NCI-H2081 treated with DMSO at 0.1 percent for 48 hours (cell line): ENCODE measurements at places on chromosomes 16 and 17.

DNA sequence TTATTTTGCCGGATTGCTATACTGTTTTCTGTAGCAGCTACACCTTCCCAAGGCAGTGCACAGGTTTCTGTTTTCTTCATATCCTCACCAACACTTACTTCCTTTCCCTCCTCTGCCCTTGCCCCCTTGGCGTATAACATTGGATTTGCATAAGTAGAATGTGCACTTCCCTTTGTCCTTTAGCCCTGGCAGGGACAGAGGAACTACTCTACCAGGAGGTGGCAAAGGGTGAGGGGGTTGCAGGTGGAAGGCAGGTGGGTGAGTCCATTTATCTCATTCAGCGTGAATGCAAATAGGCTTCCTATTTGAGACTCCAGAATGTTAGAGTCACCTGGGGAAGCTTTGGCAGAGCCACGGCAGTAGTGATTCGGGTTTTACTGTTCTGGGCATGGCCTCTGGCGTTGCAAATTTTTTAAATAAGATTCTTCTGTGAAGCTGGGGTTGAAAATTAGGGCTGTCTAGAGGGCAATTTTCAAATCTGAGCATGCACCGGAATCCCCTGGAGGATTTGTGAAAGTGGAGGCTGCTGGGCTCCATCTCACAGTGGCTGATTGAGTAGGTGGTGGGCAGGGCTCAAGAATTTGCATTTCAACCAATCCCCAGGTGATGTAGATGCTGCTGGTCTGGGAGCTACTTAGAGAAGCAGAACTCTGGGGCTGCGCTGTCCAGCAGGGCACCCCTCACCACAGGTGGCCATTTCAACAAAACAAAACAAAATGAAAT is 84.7 kb downstream of the PLCG2 start:
- no peak for DNase-seq

- no peak for DNase-seq
Measured at GRCh38 chr16:54080524-54081008, 206.0 kb downstream of the IRX3 start.

DNA sequence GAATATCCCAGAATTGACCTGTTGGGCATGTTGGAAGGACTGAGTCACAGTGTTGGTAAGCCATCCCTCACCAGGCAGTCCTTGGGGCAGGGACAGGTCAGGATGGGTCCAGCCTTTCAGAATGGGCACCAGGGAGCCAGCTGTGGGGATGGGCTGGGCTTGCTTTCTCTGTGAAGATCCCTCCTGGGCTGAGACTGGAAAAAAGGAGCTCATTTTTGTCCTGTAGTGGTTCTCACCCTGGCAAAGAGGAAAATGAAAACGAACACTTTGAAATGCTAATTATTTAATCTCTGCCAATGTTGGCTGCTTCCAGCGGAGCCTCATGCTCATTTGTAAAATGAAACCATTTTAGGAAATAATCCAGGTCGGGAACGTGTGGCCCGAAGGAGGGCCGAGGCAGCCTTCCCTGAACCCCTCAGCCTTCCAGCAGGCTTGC is 237.5 kb upstream of the SALL1 start:
- DNase-seq = no peak

DNA sequence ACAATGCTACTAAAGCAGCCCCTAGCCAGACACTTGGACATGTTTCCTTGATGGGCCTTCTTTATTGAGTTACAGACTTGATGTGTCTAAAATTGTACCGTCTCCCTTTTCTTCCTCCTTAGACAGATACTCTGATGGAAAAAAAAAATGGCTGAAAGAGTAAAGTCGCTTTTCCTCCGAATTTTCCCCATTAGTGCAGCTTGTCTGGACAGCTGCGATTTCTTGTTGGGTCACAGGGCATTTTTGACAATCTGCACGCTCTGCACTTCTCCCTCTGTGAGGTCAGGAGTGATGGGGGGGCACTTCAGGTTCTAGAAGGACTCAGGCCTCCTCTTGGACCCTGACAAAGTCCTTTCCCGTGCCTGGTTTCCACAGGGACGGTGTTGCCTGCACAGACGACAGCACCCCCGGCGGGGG is 968 bp upstream of the PRKAR1A start:
- DNase-seq = no peak

GRCh38 chr16:28212532-28212873 is 738 bp upstream of the XPO6 start:
- no peak for DNase-seq

GRCh38 chr17:58577696-58578095 is 63.3 kb upstream of the MTMR4 start:
- DNase-seq = no peak

DNA sequence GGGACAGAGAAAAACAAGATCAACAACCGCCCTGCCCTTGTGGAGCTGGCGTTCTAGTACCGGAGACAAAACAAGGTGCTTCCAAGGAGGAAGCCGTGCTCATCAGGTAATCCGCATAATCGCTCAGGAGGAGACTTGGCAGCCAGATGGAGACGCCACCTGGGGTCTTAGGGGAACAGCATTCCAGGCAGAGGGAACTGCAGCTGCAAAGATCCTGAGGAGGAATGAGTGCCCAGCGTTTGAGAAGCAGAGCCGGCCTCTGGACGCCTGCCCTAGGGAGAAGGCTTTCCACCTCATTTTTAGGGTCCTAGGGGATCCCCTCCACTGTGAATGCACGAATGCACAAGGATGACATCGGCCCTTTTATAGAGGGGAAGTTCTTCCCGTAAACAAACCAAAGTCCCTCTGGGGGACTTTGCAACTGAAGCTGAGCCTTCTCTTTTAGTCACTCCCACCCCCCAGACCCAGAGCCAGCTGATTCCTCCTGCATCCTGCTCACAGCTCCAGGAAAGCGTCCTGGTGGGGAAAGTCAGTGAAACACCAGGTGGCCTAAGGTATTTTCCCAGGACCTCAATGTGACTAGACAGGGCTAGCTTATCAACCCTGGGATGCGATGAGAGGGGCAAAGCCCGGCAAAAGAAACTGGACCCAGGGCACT is 13.2 kb upstream of the MPRIP start:
- no peak for DNase-seq

DNA sequence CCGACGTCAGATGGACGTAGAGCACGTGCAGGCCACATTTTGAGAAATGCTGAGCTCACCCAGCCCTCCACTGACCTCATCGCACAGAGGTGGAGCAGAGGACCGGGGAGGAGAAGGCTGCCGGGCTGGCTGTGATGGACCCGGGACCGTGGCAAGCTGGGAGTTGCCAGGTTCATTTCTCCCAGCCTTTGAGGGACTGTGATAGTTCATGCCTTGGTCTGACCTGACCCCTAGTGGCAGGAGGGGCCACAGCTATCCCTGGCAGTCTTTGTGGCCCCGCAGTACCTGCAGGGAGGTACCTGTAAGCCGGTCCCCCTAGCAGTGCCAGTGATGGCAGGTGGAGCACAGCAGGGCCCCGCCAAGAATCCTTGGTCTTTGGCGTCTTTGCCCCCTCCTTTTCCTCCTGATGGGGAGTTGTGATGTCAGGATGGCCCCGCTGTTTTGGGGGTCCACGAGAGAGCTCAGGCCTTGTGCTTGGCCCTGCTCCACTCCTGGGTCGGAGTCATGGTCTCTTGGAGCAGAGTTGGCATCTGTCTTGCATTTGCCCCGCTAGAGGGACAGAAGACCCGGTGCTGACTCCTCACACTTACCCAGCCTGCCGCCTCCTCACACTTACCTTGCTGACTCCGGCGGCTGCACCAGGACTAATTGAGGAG is 50.4 kb downstream of the OR1D5 start:
- no peak for DNase-seq

DNA sequence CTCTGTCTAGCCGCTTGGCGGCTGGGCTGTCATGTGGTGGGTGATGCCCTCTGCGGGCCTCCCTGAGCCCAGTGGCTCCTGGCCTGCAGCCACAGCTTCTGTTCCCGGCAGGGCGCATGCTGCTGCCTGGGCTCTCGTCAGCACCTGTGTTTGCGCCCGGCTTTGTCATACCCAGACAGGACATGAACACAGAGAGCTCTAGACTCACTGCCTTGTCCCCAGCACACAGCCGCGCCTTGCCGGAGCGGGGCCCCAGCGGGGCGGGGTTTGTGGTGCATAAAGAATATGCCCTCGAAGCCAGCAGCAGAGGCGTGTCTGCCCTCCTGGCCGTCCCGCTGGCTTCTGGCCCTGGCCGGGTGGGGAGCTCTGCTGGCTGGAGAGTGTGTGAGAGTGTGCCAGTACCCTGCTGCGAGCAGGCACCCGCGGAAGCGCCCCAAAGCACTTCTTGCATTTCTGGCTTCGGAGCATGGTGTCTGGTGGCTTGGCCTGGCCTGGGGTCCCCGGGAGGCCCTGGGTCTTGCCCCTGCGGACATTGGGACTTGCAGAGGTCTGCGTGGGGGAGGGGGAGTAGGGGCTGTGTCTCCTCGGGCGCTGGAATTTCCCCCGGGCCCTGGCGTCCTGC is 14.4 kb downstream of the ASPSCR1 start:
- DNase-seq = peak; percentile 73

DNA sequence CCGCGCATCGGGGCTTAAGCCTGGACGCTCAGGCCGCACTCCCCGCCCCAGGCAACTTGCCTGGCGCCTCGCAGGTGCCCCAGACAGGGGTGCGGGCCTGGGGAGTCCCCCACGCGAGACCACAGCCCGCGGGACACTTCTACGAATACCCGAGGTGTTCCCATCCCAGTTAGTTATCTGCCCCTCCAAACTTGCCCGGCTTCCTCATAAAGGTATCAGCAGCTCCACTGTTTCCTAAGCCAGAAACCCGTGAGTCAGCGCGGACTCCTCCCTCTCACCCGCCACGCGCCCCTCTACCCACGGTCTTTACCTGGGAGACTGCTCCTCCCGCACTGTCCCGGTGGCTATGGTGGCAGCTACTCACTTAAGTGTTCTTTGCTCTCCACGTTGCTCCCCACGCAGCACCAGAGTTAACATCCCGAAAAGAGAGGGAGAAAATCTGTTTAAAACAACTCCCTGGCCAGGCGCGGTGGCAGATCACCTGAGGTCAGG is 1.0 kb upstream of the CREBBP start:
- DNase-seq = no peak

DNA sequence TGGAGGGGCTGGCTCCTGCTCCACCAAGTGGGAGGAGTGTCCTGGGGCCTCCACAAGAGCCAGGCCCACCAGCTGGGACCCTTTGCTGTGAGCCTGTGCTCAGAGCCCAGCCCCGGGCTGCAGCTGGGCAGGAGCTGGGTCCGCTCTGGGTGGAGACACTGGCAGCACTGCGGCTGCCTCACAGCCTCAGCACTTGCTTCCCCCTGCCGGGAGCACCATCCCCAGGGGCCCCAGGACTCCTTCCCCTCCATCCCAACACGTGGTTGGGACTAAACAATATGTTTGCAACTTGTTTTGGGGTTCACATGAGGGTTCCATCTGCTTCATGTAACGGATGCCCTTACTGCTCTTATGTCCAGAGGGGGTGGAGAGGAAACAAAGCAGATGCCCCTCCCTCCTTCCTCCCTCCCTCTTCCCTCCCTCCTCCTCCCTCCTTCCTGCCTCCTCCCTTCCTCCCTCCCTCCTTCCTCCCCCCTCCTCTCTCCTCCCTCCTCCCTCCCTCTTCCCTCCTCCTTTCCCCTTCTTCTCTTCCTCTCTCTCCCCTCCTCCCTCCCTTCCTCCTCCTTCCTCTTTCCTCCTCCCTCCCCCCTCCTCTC is 16.3 kb upstream of the CBFA2T3 start:
- no peak for DNase-seq

GRCh38 chr17:33682599-33682998 is 389.5 kb upstream of the ASIC2 start:
- DNase-seq = no peak

GRCh38 chr17:20961586-20961985 is 81.2 kb downstream of the USP22 start:
- no peak for DNase-seq

DNA sequence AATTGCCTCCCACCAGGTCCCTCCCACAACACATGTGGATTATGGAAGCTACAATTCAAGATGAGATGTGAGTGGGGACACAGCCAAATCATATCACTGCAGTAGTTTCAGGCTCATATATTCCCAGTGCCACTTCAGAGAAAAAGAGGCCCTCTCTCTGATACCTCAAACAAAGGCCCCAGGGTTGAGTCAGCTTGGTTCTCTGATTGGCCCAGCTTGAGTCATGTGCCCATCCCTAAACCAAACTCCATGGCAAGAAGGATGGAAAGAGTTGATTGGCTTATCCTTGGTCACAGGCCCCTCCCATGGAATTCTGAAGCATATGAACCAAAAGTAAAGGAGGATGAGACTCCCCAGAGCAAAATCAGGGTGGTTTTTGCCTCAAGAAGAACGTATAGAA is 75.9 kb upstream of the IRX6 start:
- no peak for DNase-seq

DNA sequence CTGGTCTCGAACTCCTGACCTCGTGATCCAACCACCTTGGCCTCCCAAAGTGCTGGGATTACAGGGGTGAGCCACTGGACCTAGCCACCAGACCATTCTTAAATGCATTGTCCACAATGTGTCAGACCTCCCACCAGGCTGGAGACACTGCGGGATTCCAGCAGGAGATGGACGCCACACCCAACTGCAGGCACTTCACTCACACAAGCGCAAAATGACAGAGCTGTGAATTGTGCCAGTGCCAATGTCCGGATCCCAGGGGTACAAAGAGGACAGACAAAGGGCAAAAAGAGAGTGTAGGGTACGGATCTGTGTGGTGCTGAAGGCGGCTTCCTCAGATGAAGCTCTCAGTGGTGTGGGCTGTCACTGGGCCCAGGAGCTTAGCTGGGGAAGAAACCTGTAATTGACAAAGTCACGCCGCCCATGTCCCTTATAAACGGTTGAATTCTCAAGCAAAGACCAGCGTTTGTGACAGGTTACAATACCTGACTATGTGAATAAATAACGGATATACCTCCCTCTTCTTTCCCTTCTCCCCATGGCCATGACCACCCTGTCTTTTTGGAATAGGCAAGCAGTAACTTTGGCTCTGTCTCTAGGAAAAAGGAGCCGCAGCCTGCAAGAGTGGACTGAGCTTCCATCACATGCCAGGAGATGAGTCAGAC is 40.0 kb downstream of the HS3ST3A1 start:
- no peak for DNase-seq

- no peak for DNase-seq
Measured at GRCh38 chr16:30660424-30661261, 2.4 kb downstream of the FBRS start.

- no peak for DNase-seq
Measured at GRCh38 chr16:65771707-65772106, 594.8 kb upstream of the CDH5 start.

- DNase-seq = no peak
Measured at GRCh38 chr16:88539261-88539651, 30.9 kb upstream of the ZC3H18 start.

DNA sequence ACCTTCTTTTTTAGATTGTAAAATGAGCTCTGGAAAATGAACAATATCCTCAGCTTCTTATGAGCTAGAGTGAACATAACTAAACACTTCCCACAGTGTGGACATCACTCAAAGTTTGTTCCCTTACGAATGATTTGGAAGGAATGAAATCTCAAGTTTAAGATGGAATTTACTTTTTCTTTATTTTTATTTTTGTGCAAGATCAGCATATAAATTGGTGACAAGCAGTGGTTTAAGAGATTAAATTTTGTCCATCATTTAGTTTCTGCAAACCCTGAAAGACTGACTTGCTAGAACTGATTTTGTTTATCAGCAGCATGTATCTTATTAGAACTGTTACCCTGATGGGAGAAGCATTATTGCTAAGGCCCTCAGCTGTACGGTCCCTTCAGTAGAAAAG is 420.1 kb downstream of the CDH8 start:
- DNase-seq = no peak

- no peak for DNase-seq
Measured at GRCh38 chr17:74690409-74690825, 22.3 kb downstream of the CD300LF start.

GRCh38 chr17:51118330-51119195 is 2.1 kb downstream of the SPAG9 start:
- peak; percentile 92 for DNase-seq
